T-cell (primary cell): ENCODE measurements at places on chromosomes 4 and X.

DNA sequence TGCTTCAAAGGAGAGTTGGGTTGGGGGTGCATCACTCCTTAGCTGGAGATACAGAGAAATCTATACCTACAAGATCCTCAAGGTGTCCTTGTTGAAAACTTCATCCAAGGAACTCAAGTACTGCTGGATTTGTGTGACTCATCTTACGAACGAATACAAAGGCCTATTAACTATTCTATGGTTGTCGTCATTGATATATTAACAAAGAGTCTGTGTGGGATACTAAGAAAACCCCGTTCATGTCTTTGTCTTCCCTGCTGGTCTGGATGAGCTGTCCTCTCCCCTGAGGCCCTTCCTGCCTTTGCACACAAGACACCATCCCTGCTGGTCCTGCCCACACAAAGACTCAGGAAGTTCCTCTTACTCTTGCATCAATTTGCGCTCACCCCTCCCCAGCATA lies 54.9 kb upstream of the IRF2 start:
- no peak for DNase-seq

DNA sequence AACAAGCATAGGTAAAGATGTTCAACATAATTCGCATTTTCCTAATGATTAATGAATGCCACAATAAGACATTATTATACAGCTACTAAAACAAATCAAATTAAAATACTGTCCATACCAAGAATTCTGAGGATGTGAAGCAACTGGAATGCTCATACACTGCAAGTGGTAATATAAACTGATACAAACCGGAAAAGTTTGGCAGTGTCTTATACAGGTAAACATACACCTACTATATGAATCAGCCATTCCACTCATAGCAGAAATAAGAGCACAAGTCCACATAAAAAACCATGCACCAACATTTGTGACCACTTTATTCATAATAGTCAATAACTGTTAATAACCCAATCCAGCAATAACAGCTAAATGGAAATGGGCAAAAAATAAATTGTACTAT lies 79.3 kb downstream of the FBXW7 start:
- DNase-seq, result no peak

GRCh38 chr4:751676-752075 lies 46.0 kb downstream of the PCGF3 start:
- no peak for DNase-seq

DNA sequence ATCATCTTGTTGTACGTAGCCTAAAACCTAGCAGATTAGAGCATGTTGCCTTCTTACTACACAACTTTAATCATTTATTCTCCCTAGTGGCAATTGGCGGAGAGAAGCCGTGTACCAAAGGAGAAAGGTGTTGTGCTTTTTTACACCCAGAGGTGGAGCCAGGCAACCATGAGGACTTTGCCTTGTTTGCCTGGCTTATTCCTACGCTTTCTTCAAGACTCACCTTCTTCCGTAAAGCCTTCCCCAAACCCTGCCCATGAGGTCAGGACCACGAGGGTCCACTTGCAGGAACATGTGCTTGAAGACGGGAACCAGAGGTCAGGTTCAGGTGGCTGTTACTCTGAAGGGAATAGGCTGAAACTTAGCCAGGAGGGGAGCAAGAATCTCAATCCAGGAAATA lies 290.5 kb downstream of the RAB28 start:
- DNase-seq, result no peak

DNA sequence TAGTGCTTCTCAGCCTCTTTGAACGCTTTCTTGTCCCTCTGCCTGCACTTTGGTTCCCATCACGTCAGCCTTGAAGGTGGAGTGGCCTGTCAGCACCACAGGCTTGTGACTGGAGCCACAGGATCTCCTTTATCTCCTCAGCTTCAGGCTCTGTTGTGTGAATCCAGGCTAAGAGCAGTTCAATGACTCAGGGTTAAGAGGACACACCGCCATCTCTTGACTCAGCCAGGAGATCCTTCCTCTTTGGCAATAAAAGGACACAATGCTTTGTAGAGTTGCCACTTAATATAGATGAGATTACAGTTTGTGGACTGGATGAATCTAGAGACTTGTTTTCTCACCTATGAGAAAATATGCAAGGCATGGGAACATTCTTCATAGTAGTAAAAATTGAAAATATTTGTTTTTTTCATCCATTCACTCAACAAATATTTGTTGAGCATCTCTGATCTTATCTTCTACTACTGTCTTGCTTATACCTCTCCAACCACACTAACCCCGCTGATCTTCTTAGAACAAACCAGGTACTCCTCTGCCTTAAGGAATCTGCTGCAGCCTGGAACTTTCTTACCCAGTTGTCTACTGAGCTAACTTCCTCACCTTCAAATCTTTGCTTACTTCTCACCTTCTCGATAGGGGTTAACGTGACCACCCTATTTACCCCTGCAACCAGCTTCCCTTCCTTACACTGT lies 62.3 kb downstream of the UCHL1 start:
- DNase-seq, result no peak

GRCh38 chr4:113941836-113942235 lies 37.6 kb downstream of the ARSJ start:
- no peak for DNase-seq

DNA sequence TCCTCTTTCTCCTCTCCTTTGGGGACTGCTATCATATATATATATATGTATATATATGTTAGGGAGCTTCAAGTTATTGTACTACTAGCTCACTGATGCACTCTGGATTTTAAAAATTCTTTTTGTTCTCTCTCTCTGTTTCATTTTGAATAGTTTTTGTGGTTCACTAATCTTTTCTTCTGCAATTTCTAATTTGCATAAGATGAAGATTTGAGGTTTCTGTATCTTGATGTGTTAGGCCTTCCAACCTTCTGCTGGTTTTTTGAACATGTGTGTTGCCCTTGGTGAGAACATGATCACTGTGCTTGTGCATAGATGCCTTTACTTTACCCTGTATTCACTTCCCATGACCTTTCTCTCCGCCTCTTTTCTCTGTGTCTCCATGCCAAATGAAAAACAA lies 7.8 kb upstream of the ZNF718 start:
- DNase-seq, result no peak

DNA sequence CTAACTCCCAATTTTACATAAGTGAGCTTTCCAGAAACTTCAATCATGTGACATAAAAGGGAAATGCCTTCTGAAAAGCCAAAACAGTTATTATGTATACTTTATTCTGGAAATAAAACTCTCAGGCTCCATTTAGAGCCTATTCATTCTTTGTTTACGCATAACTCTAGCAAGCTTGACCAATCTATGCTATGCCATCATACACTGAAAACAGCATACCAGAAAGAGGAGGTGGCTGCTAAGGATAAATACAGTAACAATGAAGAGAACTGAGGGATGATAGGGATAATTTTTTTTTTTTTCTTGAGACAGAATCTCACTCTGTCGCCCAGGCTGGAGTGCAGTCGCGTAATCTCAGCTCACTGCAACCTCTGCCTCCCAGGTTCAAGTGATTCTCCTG lies 24.4 kb downstream of the CDKL2 start:
- no peak for DNase-seq
